Activated naive CD4-positive, alpha-beta T cell treated with anti-CD3 and anti-CD28 coated beads, Interleukin-2, amount 10 ng/mL, durations not matched to agents 7 days and 5 days (primary cell): ENCODE measurements at places on chromosomes 3 and 15.
A peak's percentile ranks its signal among the peaks of the same experiment; 100 is the strongest.

DNA sequence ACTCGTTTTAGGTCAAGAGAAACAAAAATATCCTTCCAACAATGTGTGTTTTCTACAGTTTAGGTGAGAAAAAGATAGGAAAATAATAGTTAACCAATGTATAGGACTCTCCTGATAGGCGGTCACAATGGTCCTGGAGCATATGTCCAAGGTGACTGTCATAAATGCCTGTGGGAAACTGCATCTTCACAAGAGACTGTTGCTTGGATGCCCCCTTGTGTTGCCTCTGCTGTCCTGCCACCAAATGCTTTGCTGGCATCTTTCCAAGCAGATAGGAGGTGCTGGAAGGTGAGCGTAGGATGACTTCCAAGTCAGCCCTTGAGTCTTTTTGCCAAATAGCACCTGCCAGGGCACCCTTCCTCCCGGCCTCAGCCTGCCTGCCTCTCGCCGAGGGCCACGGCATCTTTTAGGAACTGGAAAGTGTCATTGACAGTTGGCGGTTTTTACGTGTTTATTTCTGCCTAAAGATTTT is 24.1 kb upstream of the SACM1L start:
- H3K27ac ChIP-seq: peak overlapping the region; percentile 94
- H3K27me3 ChIP-seq: no peaks in the 10 kb centered on the region
- H3K4me3 ChIP-seq: peak overlapping the region; percentile 84
- H3K4me1 ChIP-seq: peaks cover 49% of the 10 kb centered on the region
- H3K36me3 ChIP-seq: peaks cover 33% of the 10 kb centered on the region
- peak; percentile 67 for DNase-seq

DNA sequence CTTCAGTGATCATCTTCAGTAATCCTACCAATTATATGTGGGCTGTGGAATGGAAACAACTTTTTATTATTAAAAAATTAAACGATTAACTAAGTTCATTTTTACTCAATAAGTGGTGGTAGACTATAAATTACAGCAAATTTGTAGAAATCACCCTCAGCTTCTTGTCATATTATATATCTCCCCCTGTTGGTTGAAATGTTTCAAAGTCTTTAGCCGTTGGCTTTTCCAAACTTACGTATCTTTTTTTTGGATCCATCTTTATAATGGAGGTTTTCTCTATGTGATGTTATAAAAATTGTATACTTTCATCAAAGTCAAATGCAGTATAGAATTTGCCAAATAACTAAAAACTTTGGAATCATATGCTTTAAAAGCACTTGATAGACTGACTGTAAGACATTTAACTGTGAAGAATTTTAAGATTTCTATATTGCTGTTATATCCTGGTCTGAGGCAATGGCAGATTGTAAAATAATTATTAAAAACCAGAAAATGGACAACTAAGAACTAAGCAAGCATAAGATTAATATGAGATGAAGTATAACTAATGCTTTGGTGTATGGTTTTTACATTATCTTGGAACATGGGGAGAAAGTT is 44.7 kb downstream of the ATP11B start:
- no peaks in the 10 kb centered on the region for H3K27me3 ChIP-seq
- no peak overlapping the region for H3K4me3 ChIP-seq
- DNase-seq: no peak

- H3K27ac ChIP-seq: no peak overlapping the region
- no peak for DNase-seq
- peaks cover 24% of the 10 kb centered on the region for H3K4me1 ChIP-seq
- H3K27me3 ChIP-seq: no peaks in the 10 kb centered on the region
Measured at GRCh38 chr3:195892105-195893043, 16.0 kb downstream of the TNK2 start.

GRCh38 chr15:40306908-40307307 is 827 bp downstream of the PLCB2 start:
- peaks cover 16% of the 10 kb centered on the region for H3K27me3 ChIP-seq
- H3K36me3 ChIP-seq: peaks cover 25% of the 10 kb centered on the region
- peak overlapping the region; percentile 94 for H3K4me3 ChIP-seq
- DNase-seq: peak; percentile 37
- H3K4me1 ChIP-seq: peaks cover 40% of the 10 kb centered on the region

DNA sequence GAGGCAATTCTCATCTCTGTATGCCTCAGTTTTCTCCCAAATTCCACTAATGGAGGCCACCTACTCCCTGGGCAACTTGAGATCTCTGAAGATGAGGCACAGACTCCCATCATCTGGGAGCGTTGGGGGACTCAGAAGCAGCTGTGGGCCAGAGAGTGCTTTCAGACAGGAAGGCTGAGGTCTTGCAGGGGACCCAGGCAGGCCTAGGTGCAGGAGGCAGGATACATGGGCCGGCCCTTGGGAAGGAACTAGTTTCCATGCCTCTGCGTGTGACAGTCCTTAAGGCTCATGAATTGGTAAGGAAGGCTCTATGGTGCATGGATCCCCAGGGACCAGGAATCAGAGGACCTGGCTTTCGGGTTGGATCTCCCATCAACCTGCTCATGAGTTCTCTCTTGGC is 14.5 kb downstream of the BMF start:
- peaks cover 63% of the 10 kb centered on the region for H3K4me1 ChIP-seq
- DNase-seq: no peak
- H3K36me3 ChIP-seq: peaks cover 29% of the 10 kb centered on the region
- no peak overlapping the region for H3K4me3 ChIP-seq
- H3K27ac ChIP-seq: no peak overlapping the region

- H3K4me3 ChIP-seq: no peak overlapping the region
- H3K27me3 ChIP-seq: peaks cover 6% of the 10 kb centered on the region
- no peaks in the 10 kb centered on the region for H3K36me3 ChIP-seq
- peaks cover 7% of the 10 kb centered on the region for H3K4me1 ChIP-seq
Measured at GRCh38 chr3:8619548-8619947, 25.1 kb downstream of the SSUH2 start.

DNA sequence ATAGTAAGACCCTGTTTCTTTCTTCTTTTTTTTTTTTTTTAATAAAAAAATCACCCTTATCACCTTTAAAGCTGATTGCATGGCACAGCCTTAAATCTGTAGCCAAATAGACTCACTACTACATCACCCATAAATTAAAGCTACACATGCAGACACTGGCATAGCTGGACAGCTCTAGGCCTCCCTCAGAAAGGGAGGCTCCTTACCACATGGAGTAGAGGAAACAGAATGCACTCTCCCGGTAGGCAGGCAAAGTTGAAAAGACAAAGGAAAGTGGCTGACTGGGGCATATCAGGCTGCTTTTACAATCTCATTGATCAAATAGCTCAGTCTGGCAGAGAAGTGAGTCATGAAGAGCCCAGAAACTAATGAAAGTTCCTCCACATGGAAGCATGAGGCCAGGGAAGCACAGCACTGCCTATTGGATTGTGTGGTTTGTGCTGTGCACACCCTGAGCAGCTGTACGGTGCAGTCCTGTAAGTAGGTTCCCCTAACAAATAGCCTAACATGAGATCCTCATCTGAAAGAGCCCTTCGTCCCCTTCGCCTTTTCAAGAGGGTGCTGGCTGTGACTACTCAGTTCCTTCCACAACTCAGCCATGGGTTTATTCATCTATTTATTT is 32.7 kb upstream of the FAM98B start:
- peaks cover 13% of the 10 kb centered on the region for H3K4me1 ChIP-seq
- no peak for DNase-seq
- no peak overlapping the region for H3K4me3 ChIP-seq
- H3K36me3 ChIP-seq: peaks cover 2% of the 10 kb centered on the region

DNA sequence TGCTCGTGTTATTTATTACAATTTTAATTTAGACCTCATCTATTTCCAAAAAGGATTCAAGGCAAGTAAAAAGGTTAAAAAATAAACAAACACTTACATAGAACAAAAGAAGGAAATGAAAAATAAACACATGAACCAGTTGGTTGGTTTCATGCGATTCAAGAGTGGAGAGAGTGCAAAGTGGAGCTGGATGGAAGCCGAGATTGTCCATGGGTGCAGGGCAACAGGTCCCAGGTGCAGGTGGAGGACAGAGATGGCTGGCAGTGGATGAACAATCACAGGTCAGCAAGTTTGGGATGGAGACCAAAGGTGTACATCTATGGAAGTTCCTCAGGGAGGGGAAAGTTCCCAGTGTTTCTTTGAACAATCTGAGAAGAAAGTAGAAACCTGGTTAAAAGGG is 11.6 kb upstream of the SEMA5B start:
- H3K4me1 ChIP-seq: no peaks in the 10 kb centered on the region
- H3K27ac ChIP-seq: no peak overlapping the region
- H3K27me3 ChIP-seq: peaks cover 50% of the 10 kb centered on the region
- DNase-seq: no peak
- H3K36me3 ChIP-seq: no peaks in the 10 kb centered on the region
- H3K4me3 ChIP-seq: no peak overlapping the region

DNA sequence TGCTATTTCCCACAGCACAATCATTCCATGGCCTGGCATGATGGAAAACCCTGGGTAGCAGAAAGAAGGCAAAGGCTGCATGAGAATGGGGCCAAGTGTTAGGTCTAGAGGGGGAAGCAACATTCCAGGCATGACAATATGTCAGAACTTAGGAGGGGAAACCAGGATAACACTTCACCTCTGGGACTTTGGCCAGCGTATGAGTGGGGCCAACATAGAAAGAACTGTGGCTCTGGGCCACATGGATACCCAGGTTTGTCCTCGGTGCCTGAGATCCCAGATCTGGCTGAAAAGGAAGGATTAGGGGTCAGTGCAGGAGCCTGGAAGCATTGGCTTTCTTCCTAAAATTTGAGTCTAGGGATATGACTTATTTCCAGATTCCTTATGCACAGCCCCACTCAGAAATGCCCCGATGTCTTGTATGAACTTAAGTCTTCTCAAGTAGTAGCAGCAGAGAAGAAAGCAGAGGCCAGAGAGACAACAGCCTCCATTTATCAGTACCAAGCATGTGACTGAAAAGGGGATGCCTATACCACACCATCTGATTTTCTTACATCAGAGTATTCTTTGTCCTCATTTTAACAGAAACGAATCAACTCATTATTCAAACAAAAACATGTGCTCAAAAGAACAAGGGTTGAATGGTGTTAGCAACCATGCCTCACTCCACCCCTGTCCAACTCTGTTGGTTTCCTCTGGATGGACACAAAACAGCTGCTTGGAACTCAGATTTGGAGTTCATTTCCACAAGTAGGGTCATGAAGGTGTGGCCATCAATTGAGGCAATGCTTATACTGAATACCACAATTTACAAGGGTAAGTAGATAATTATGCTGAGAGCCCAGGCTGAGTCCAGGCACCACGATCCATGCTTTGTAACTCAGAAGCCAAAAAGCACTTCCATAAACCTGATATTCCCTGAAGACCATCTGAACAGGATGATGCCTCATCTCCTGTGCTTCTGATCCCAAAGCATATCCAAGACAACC is 43.7 kb upstream of the NDUFB4 start:
- no peaks in the 10 kb centered on the region for H3K4me1 ChIP-seq
- H3K4me3 ChIP-seq: no peak overlapping the region
- H3K36me3 ChIP-seq: no peaks in the 10 kb centered on the region
- no peak for DNase-seq
- H3K27ac ChIP-seq: no peak overlapping the region
- no peaks in the 10 kb centered on the region for H3K27me3 ChIP-seq

GRCh38 chr15:95669146-95669922 is 661.2 kb upstream of the NR2F2 start:
- peak overlapping the region; percentile 34 for H3K4me3 ChIP-seq
- H3K36me3 ChIP-seq: no peaks in the 10 kb centered on the region
- peak overlapping the region; percentile 78 for H3K27ac ChIP-seq
- peaks cover 17% of the 10 kb centered on the region for H3K4me1 ChIP-seq

GRCh38 chr3:56917361-56918110 is 115.8 kb upstream of the ARHGEF3 start:
- H3K4me1 ChIP-seq: peaks cover 84% of the 10 kb centered on the region
- no peaks in the 10 kb centered on the region for H3K27me3 ChIP-seq
- H3K27ac ChIP-seq: peak overlapping the region; percentile 100
- H3K4me3 ChIP-seq: peak overlapping the region; percentile 98
- DNase-seq: peak; percentile 36

GRCh38 chr3:128004661-128005060 is 47.6 kb upstream of the SEC61A1 start:
- H3K27me3 ChIP-seq: peaks cover 23% of the 10 kb centered on the region
- no peak overlapping the region for H3K4me3 ChIP-seq
- H3K27ac ChIP-seq: no peak overlapping the region
- H3K4me1 ChIP-seq: no peaks in the 10 kb centered on the region

GRCh38 chr15:62021991-62022600 is 38.2 kb downstream of the VPS13C start:
- no peaks in the 10 kb centered on the region for H3K4me1 ChIP-seq
- no peak overlapping the region for H3K4me3 ChIP-seq
- H3K27ac ChIP-seq: no peak overlapping the region
- H3K27me3 ChIP-seq: no peaks in the 10 kb centered on the region
- no peak for DNase-seq

DNA sequence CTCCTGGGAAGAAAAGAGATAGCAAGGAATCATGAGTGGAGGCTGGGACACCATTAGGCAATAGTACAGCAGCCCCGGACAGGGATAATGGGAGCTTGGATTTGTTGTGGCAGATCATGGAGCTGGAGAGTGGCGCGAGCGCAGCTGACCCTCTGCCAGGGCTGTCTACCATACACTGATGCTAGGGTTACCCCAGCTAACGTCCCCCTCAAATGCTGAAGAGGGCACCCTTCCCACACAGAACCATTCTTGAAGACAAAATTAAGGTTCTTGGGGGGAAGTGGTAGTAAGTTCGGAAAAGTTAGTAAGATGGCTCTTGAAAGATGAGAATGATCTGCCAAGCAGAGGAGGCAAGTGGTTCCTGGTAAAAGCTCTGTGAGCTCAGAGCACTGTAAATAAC is 61.1 kb downstream of the ST3GAL6 start:
- H3K36me3 ChIP-seq: no peaks in the 10 kb centered on the region
- DNase-seq: no peak
- no peak overlapping the region for H3K27ac ChIP-seq
- H3K4me1 ChIP-seq: no peaks in the 10 kb centered on the region
- H3K4me3 ChIP-seq: no peak overlapping the region
- H3K27me3 ChIP-seq: no peaks in the 10 kb centered on the region

- no peaks in the 10 kb centered on the region for H3K27me3 ChIP-seq
- DNase-seq: no peak
- peaks cover 14% of the 10 kb centered on the region for H3K4me1 ChIP-seq
- H3K36me3 ChIP-seq: peaks cover 26% of the 10 kb centered on the region
- H3K4me3 ChIP-seq: no peak overlapping the region
Measured at GRCh38 chr15:82129149-82129692, 83.4 kb upstream of the MEX3B start.

DNA sequence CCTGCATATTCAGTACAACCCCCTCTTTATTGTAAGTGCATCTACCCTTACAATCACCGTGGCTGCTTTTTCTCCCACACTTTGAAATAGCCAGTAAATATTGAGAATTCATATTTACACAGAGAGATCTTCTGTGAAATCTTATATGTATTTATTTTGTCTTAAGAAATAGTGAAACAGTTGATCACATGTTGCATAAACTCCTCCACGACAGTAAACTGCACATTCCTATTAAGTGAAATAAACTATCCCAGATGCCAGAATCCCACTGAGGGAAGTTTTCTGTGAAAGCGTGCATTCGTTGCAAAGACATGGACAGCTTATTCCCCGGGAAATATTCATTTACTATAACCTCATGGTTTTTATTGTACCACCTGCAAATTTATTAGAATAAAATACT is 796.0 kb downstream of the ROBO2 start:
- H3K36me3 ChIP-seq: no peaks in the 10 kb centered on the region
- no peaks in the 10 kb centered on the region for H3K27me3 ChIP-seq
- no peak overlapping the region for H3K4me3 ChIP-seq
- no peak overlapping the region for H3K27ac ChIP-seq
- no peaks in the 10 kb centered on the region for H3K4me1 ChIP-seq
